Mammary epithelial cell (primary cell): ENCODE measurements at places on chromosomes 1 and 21. TPM values are rescaled to one million over a fixed set of nuclear protein-coding genes. Genes with fewer than 3 reads are reported as not detected.

PYCR2 gene
- total RNA-seq: 64.2 TPM

ILDR2 gene
- total RNA-seq: not detected

LRRC38 gene
- not detected in 2 replicates for total RNA-seq

LIPI gene
- total RNA-seq: not detected

FABP3 gene
- 0.33 TPM for total RNA-seq

DNA sequence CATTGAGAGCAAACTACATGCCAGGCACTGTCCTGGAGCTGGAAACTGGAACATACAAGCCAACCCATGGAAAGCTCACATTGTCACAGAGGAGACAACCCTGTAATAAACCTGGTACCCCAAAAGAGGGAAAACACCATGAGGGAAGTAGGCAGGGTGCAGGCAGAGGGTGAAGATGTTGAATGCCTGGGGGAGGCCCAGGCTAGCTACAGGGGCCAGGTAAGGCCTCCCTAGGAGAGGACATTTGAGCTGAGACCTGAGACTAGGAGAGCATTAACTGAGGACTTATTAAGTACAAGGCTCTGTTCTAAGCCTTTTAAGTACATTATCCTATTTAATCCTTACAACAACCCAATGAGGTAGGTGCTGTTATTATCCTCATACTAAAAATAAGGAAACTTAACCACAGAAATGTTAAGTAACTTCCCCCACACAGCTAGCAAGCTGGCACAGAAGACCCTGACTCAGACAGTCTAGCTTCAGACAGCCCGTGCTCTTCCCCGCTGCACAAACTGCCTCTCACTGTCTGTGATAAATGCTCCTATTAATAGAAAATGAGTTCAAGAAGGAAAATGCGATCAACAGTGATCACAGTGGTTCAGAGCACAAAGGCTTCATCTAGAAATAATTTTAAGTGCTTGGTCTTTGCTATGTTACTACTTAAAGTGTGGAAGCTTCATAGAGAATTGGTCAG lies 41.8 kb downstream of the ZNF281 start:
- DNase-seq: no peak

DNA sequence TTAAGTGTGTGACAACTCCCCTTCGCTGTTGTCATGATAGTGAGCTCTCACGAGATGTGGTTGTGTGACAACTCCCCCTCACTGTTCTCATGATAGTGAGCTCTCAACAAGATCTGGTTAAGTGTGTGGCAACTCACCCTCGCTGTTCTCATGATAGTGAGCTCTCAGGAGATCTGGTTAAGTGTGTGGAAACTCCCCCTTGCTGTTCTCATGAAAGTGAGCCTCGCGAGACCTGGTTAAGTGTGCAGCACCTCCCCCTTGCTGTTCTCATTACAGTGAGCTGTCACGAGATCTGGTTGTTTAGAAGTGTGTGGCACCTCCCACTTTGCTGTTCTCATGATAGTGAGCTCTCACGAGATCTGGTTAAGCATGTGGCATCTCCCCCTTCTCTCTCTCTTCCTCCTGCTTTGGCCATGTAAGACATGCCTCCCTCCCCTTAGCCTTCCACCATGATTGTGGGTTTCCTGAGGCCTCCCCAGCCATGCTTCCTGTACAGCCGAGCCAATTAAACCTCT lies 25.1 kb upstream of the LSS start:
- no peak for DNase-seq

DNA sequence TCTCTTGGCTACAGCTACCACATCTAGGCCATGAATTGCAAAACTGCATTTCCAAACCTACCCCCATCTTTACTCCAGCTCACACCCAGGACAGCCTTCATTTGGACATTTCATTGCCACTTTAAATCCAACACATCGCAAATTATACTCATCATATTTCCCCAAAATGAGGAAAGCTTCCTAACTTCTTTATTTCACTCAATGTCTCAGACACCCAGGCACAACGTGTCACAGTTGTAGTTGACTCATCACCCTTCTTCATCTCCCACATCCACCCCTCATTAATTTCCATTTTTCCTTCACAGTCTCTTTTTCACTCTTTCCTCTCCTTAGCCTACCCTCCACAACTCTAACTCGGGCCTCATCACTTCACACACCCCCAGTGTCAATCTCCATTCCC lies 6.7 kb downstream of the OTUD7B start:
- DNase-seq: no peak

DNA sequence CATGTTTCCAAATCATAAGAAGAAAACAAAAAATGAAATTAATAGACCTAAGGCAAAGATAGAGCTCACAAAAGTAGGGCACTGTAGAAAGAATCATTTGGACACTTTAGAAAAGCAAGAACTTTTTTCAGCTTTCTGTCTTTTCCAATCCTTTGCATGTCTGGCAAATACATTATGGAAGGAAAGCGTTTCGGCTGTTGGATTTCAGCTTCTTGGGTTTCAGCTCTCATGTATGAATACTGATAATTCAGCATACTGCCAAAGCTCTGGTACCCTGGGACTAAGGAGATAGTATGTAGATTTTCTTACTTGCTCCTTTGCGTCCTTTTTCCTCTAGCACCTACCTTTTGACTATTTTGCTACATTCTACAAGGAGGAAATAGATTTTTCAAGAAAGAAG lies 375.9 kb downstream of the BRINP3 start:
- DNase-seq: no peak

DNA sequence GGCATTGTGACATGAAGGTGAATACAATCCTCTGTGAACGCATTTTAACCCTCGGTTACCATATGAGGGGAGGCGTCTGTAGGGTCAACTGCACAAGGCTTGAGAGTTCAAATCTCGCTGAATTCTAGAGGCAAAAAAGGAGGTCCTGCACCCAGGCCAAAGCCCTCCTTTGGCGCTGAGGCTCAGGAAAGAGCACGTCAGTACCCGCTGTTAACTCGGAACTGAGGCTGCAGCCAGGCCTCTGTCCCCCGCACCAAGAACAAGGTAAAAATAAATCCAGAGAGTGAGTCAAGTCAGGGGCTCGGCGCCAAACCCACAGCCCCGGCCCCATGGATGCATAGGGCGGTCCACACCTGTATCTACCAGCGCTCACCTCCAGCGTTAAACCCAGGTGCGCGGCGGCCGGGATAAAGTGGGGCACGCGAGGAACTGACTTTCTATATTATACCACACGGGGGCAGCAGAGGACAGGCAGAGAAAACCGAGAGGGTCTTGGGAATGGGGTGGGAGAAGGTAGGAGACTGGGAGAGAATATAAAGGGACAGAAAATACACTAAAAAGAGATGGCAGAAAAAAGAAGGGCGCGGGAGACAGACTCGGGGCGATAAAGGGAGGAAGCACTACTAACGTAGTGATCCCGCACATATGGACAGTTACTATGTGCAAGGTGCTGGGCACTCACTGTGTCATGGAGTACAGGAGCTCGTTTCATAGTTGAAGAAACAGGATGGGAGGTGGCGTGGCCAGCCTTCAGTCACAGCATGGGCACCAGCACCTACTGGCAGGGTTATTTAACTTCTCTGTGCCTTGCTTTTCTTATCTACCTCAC lies 54.9 kb downstream of the DMRTA2 start:
- DNase-seq: peak; percentile 21

- no peak for DNase-seq
These were observed 2041.6 kb downstream of the NCAM2 start for GRCh38 chr21:23039846-23040245.

- no peak for DNase-seq
These were observed 1.8 kb upstream of the PRELP start for GRCh38 chr1:203473781-203474305.

DNA sequence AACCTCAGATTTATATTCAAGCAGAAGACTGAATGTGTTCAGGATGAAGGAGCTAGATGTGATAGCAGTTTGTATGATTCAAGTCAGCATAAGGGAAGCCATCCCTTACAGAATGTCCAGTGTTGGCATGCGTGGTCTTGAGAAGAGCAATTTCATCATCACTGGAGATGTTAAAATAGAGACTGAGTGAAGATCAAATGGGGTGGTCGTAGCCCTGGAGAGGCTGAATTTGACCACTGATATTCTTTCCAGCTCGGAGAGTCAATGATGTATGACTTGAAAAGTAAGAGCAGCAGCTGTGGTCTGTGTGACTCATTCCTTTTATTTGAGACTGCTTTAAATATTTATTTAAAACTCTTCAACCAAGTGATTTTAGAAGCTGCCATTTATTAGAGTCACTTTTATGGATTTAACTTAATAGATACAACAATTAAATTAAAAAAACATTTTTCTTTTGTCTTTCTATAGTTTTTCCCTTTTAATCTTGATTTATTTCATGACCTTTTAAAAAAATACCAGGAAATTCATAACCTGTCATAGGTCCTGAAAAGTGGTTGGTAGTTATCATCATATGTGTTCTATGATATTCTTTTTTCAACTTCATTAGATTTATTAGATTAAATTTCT lies 15.5 kb downstream of the FMN2 start:
- DNase-seq: no peak

- peak; percentile 100 for DNase-seq
These were observed 10.2 kb upstream of the CAMK2N1 start for GRCh38 chr1:20496241-20496661.

DNA sequence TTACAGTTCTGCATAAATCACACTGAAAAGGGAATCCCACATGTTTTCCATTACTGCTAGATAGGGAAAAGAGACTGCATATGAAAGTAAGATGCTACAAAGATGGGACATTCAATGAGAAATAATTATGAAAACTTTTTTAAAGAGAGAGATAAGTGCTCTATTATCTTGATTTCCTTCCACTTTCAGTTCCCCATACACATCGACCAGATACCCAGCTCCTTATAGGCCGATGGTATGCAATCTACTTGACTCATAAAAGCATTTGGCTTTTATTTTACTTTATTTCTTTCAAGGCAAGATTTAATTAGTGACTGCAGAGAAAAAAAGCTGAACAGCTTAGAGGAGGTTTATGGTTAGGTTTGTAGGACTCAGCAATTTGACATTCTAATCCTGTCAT lies 13.1 kb downstream of the BRINP2 start:
- DNase-seq: no peak

DNA sequence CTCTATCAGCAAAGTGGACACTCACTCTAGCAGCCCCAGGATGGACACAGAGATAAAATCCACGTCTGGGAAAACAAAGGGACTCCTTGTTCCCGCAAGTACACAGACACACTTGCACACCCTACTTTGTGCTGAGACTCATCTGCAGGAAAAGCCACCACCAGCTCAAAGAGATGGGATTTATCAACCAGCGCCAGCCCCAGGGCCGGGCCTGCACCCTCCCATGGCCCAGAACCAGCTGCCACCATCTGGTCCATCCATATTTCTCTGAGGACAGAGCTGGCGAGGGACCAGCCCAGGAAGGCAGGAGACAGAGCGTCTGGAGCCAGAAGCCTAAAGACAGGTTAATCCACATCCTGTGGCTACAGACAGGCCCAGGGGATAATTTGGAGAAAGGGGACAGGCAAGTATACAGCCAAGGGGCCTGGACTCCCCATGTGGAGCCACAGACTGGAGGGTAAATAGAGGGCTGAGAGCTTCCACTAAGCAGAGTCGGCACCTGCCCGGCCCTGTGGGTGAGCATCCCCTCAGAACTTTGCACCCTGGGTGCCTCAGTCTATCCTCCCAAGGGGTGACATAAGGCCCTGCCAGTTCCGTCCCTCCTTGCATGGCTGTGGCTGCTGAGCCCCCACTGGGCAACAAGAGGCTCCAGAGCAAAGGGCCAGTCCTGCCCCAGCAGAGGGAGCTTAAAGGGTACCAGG lies 233.9 kb downstream of the PTPRU start:
- DNase-seq: no peak

DNA sequence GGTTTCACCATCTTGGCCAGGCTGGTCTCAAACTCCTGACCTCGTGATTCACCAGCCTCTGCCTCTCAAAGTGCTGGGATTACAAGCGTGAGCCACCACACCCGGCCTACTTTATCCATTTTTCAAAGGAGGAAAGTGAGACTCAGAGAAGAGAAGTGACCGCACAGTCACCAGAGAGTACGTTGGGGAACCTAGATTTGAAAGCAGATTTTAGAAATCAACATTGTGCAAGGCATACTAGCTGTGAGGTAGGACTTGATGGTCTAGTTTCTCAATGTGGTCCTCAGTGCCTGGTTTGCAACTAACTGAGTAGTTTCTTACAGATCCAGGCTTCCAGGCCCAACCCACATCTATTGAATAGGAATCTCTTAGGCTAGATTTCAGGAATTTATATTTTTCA lies 1.7 kb upstream of the PRCC start:
- no peak for DNase-seq

GRCh38 chr1:195894411-195894810 lies 713.8 kb downstream of the KCNT2 start:
- DNase-seq: peak; percentile 9

- no peak for DNase-seq
These were observed 95.4 kb downstream of the LACTBL1 start for GRCh38 chr1:22877112-22877915.

GRCh38 chr1:113913887-113914664 lies 8.9 kb downstream of the DCLRE1B start:
- no peak for DNase-seq

DNA sequence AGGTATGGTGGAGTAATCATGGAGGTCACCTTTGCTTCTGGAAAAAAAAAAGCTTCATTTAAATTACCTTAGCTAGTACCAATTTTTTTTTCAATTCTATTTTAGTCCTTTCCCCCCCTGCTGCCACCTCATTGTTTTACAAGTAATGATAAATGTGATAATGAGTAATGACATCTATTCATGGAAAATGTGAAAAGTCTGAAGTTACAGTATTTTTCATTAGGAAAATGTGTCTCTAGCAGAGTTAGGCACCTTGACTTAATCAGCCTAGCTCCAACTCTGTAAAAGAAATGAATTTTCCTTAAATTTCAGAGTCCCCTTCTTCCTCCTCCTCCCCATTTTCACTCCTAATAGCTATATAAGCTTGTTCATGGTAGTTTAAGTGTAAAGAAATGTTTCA lies 204.9 kb upstream of the USP25 start:
- no peak for DNase-seq

DNA sequence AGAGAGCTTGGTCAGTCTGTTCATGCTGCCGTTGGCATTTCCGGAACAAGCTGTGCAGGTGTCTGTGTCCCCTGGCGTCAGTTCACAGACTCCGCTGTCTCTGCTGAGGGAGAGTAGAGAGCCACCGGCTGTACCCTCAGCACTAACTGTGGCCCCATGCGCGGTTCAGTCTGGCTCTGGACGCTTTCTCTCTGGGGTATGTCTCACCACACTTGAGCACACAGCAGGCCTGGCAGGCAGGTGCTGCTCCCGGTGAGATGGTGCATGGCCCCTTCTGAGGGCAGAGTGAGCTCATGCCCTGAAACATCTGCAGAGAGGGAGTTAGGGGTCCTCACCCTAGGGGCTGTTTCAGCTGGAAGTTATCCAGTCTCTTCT lies 60.0 kb upstream of the TLR5 start:
- DNase-seq: no peak

DNA sequence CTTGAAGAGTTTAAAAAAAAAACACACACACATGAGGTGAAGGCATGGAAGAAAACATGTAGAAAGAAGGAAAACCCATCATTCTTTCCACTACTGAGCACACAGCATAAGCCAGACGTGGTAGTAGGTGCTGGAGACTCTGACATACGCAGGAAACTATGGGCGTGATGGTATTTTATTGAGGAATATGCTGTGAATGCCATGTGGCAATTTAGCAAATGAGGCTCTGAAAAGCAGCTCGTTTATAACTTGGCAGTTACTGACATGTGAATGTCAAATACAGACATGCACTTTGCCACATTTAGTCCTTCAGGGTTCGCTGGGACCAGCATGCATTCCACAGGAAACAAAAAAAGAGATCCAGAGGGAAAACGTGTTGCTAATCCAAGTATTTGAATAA lies 74.3 kb upstream of the IFNAR2 start:
- no peak for DNase-seq

GRCh38 chr1:215891266-215892057 lies 324.4 kb downstream of the KCTD3 start:
- no peak for DNase-seq

- peak; percentile 4 for DNase-seq
These were observed 120.3 kb downstream of the PROX1 start for GRCh38 chr1:214108097-214108446.

GRCh38 chr21:45329261-45330074 lies 41.8 kb upstream of the POFUT2 start:
- DNase-seq: no peak
